ENCODE measurements at places on chromosomes 16 and 17.

DNA sequence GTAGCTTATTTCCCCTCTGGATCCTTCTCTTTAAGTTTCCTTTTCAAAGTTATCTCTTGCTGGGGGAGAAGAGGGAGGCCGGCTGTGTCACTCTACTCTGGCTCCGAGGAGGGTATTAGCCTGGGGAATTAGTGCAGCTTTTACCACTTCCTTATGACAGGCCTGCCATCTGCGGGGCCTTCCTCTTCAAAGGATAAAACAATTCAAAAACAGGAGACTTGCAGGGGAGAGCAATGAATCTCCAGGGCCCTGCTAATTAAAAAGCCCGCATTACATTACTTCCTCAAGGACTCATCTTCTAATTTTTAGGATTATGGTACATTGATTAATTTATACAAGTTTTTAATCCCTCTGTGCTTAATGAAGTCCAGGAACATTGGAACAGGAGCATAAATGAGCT lies 190.9 kb upstream of the CDH5 start:
- DNase-seq = no peak

DNA sequence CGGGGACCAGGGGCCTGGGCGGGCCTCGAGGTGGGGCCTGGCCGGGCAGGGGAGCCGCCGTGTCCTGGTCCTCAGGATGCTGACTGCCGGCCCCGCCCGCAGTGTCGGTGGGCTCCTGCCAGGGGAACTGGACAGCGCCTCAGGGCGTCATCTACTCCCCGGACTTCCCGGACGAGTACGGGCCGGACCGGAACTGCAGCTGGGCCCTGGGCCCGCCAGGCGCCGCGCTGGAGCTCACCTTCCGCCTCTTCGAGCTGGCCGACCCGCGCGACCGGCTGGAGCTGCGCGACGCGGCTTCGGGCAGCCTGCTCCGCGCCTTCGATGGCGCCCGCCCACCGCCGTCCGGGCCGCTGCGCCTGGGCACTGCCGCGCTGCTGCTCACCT lies 2.3 kb upstream of the PAQR4 start:
- no peak for DNase-seq

DNA sequence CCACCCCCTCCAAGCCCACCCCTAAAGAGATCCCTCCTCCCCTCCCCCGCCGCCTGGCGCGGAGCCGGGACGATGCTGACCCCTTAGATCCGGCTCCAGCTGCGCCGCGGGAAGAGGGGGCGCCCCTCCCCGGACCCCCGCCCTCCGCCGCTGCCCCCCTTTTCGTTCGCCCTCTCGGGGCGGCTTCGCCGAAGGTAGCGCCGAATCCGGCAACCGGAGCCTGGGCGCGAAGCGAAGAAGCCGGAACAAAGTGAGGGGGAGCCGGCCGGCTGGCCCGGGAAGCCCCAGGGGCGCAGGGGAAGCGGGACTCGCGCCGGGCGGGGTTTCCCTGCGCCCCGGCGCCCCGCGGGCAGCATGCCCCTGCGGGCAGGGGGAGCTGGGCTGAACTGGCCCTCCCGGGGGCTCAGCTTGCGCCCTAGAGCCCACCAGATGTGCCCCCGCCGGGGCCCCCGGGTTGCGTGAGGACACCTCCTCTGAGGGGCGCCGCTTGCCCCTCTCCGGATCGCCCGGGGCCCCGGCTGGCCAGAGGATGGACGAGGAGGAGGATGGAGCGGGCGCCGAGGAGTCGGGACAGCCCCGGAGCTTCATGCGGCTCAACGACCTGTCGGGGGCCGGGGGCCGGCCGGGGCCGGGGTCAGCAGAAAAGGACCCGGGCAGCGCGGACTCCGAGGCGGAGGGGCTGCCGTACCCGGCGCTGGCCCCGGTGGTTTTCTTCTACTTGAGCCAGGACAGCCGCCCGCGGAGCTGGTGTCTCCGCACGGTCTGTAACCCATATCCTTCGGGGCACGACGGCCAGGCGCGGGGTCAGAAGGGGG lies 623 bp downstream of the CACNA1G start:
- DNase-seq = no peak

GRCh38 chr17:27576477-27577083 lies 54.4 kb upstream of the LGALS9 start:
- no peak for DNase-seq

DNA sequence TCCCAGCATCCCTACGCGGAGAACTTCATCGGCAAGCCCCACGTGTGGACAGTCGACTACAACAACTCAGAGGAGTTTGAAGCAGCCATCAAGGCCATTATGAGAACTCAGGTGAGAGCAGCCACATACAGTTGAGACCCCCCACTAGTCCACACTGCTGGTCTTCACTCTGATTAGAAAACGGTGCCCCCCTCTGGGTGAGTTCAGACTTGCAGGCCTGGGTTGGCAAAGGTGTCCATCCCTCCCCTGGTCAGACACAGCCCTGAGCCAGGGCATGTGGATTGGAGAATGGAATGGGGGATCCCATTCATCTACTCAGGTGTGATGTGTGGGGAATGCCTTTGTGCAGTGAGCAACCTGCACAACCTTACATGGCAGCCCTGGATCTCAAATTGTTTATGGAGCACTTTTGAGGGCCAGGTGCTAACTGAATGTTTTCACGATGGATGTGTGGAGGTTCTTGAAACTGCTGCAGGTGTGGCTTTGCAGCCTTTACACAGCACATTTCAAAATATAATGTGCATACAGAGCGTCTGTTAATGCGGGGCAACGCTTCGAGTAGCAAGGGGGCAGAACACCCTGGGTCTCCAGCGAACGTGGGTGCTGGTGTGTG lies 72.6 kb downstream of the MGAT5B start:
- no peak for DNase-seq

DNA sequence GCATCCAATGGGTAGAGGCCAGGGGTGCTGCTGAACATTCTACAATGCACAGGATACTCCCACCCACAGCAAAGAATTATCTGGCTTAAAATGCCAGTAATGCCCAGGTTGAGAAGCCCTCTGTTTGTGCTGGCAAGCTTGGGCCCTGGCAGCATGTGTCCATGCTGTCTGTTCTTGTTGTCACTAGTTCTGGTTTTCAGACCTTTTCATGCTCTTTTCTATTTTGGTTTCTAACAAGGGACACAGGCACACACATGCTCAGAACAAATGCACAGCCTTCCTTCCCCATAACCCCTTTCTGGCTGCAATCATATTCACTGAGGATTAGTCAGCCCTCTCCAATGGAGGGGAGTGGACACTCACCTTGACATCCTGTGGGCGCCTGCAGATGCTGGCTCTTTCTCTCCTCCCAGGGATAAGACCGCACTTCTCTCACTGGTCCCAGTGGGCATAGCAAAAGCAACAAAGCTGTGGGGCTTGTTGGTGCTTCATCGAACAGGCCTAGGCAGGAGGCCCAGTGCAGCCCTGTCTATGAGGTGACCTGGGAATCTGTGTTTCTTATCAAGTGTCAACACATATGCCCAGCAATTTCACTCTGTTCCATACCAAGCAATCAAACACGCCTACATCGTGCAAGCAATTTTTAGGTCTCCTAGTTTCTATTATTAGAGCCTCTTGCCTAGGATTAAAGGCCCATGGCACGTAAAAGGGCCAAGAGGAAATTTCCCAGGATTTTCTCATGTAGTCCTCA lies 271.1 kb upstream of the CCL2 start:
- no peak for DNase-seq
